ENCODE measurements at places on chromosomes 16 and 17. TPM values are rescaled to one million over a fixed set of nuclear protein-coding genes. Genes with fewer than 3 reads are reported as not detected.

DNA sequence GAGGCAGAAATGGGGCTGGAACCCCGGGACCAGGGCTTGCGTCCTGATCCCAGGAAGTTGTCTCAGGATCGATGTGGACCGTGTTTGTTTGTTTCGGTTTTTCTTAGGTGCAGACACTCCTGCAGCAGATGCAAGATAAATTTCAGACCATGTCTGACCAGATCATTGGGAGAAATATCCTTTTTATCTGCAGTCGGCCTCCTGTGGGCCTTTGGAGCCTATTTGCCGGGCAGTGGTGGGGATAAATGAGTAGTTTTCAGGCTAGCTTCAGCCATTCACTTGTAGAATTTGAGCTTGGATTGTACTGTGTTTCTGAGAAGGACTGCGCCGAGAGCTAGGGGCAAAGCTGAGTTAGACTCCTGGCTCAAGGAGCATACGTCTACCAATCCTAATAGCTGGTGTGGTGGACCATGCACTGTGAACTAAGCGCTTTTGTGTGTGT lies 816 bp downstream of the HSBP1 start:
- DNase-seq, result no peak

- DNase-seq, result no peak
These were observed 30.5 kb downstream of the TANGO6 start for GRCh38 chr16:68873635-68874471.

NOD2 gene
- total RNA-seq, result 4.3 TPM

PRR29 gene
- 36.8 TPM for total RNA-seq
